Right lobe of liver (tissue), 6 donors: ENCODE measurements at places on chromosomes 3 and 15. TPM values are rescaled to one million over a fixed set of nuclear protein-coding genes. Genes with fewer than 3 reads are reported as not detected.

RPUSD2 gene
- 6.4 TPM for total RNA-seq

- no peak for DNase-seq
These were observed 127.0 kb downstream of the STAG1 start for GRCh38 chr3:136624894-136625815.

- no peak for DNase-seq
These were observed 166.8 kb downstream of the TCF12 start for GRCh38 chr15:57085267-57085666.

DNA sequence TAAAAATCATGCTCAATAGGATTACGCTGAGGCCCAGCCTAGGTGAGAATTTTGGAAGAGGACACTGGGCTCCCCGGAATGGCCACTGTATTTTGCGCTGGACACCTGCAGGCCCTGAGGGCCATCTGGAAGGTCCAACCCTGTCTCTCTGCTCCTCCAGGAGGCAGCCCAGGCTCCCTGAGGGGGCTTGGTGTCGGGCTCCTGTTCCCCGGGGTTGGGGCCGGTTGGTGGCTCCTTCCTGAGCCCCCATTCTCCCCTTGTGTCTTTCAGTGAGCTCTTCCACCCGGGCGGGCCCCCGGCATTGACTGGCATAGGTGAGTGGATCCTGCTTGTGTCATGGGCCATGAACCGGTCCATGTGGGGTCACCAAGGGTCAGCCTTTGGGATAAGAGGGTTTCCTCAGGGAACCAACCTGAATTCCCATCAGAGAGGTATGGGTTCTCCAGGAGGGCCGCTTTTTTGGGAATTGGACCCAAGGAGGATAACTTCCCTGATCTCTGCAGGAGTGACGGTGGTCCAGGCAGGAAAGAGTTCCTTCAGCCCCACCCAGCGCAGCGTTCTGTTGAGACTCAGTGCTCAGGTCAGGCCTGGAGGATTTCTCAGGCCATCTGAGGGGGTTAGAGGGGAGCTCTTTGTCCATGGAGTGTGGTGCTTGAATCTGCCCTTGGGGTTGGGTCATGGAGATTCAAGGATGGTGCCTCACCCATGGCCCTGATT, 187.8 kb downstream of the UBE3A start:
- peak; percentile 37 for DNase-seq

WDR53 gene
- total RNA-seq, result 5.8 TPM

SEMA6D gene
- 4.4 TPM for total RNA-seq

DNA sequence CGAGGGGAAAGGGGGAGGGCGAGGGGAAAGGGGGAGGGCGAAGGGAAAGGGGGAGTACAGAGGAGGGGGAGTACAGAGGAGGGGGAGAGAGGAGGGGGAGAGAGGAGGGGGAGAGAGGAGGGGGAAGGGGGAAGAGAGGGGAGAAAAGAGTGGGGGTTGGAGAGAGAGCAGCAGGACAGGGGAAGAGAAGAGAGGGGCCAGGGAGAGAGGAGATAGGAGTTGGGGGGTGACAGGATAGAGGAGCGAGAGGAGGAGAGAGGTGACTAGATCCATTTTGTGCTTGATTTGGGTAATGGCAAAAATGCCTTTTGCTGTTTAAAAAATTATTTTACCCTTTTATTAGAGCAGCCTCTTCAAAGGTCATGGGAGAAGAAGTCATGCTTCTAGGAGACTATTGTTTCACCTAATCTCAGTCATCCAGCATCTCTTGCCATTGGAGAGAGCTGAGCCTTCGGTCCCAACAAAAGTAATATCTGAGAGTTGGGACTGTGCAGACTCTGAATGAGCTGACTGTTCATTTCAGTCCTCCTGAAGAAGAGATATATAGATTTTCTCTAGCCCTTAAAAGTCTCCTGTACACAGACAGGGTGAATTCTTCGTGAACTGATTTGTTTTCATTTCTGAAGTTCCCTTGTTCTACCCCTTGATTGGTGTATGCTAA, 15.1 kb upstream of the TOP2B start:
- DNase-seq, result no peak

DNA sequence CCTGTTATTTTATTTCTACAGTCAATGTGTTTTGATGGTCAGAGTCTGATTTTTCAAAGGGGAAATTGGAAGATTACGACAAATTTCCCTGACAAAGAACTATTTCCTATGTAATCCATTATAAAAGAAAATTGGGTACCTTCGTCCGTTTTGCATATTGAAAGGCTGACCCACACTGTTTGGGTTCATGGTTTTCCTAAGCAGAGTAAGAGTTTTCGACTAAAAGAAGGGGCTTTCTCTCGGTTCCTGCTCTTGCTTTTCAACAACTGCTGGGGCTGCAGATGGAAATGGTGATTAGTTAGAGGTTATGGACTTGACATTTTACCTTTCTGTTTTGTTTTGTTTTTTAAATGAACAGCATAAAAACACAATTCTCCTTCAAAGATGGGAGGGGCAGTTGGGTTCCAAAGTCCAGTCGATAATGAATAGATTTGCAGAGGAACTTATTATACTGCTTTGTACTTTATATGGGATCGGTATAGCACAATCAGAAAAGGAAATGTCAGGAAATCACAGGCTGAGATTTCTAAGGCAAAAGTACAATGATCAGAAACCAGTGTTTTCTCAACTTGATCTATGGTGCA, 978 bp downstream of the KCNMB2 start:
- DNase-seq, result no peak

GRCh38 chr3:61343543-61343942, 92.3 kb upstream of the FHIT start:
- DNase-seq, result no peak

DNA sequence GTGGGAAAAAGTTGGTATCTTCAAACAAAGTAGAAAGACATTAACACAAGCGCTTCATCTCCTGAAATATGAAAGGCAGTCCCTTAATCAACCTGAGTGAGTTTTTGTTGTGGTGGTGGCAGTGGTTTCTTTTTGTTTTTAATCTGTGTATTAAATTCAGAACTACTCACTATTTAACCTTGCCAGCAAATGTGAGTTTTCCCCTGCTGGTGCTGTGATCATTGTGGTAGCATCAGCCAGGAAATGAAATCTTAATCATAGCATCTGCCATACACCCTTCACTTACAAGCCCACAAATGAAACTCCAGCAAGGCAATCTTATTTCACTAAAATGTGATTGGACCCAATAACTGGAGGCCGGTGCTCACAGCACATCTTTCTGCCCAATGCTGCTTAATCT, 229.7 kb downstream of the SHOX2 start:
- DNase-seq, result no peak

HGD gene
- total RNA-seq, result 610 TPM

DNA sequence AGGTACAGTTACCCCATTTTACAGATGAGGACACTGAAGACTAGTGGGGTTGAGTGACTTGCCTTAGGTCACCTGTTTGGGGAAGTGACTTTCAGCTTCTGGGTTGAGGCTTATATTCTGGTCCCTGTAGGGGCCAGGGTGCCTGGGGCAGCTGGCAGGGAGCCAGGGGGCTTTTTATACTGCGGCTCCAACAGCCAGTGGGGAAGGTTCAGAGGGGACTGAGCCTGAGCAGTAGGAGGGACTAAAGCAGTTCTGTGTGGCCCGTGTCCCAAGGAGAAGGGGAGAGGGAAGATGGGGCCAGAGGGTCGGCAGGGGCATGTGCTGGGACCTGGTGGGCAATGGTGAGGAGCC, 37.7 kb downstream of the SLC6A6 start:
- no peak for DNase-seq

NAA80 gene
- total RNA-seq, result 3.9 TPM

DNA sequence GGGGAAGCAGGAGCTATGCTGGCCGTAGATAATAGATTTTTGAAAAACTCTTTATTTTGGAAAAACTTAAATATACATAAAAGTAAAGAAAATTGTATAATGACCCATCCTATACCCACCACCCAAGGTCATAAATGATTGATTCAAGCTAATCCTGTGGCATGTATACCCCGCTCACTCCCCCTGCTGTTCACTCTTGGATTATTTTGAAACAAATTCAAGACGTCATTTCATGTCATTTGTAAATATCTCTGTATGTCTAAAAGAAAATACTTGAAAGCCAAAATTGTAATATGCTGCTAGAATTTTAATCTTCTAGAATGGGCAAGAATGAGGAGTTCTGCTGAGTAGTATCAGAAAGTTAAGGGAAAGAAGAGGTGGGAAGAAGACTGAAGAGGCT, 241.7 kb downstream of the FEZF2 start:
- no peak for DNase-seq

MAP6D1 gene
- 0.24 TPM for total RNA-seq

MAP1A gene
- 0.29 TPM for total RNA-seq

- DNase-seq, result no peak
These were observed 319.8 kb downstream of the IGSF11 start for GRCh38 chr3:118714800-118715199.

CD86 gene
- total RNA-seq, result 2.2 TPM

GOLGA8S gene
- not detected for total RNA-seq

- peak; percentile 5 for DNase-seq
These were observed 26.6 kb upstream of the PLXNA1 start for GRCh38 chr3:126956361-126956760.

DNA sequence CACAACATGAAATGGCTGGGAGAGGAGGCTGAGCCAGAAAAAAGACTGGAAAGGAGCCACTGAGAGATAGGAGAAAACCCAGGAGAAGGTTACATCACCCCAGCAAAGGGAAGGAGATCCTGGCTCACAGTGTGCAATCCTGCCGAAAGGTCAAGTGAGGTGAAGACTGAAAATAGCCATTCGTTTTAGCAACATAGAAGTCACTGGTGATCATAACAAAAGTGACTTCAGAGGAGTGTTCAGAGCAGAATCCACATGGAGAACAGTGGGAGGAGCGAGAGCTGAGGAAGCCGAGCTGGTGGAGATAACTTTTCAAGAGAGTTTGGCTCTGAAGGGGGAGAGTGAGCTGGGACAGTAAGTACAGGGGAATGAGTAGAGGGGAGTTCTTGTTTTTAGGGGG, 5.4 kb upstream of the HEG1 start:
- no peak for DNase-seq

AMIGO3 gene
- 2.4 TPM for total RNA-seq

DNA sequence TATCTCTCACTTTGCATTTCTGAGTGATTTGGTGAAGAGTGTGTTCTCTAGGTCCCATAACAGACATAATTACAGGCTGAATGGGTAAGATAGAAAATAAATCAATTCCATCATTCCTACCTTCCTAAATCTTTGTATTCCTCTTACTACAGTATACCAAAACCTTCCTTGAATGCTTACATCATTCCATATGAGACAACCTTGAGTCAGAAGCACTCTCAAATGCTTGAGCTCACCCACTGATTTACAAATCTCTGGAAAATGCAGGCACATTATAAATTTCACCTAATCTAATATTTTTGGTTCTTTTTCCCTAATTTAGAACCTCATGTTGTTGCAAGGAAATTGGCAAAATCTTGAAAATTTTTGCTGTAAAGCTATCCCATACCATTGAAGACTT, 239.1 kb downstream of the CBLB start:
- DNase-seq, result no peak

DNA sequence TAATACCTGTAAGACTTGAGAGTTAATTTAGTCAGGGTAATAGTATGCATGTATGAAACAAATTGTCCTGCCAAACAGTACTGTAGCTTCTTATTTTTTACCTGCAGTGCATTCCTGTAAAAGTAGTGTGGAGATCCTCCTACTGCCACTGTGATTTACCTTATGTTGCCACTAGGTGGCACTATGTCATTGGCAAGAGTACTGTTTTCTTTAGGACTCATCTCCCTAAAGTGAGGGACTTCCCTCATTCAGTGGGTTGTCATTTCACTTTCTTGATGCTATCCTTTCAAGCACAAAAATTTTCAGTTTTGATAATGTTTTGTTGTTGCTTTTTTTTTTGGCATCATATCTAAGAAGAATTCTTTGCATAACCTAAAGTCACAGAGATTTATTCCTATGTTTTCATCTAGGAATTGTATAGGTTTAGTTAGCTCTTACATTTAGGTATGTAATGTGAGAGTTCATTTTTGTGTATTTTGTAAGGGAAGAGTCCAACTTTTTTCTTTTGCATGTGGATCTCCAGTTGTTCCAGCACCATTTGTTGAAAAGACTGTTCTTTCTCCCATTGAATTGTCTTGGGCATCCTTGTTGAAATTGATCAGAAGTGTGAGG, 105.7 kb downstream of the AKAP13 start:
- DNase-seq, result no peak

DPP8 gene
- 9.1 TPM for total RNA-seq

TIGIT gene
- 0.26 TPM for total RNA-seq
